ENCODE measurements at places on chromosomes 5 and 9.

- DNase-seq: no peak
Measured at GRCh38 chr5:39411985-39412384, 12.8 kb downstream of the DAB2 start.

DNA sequence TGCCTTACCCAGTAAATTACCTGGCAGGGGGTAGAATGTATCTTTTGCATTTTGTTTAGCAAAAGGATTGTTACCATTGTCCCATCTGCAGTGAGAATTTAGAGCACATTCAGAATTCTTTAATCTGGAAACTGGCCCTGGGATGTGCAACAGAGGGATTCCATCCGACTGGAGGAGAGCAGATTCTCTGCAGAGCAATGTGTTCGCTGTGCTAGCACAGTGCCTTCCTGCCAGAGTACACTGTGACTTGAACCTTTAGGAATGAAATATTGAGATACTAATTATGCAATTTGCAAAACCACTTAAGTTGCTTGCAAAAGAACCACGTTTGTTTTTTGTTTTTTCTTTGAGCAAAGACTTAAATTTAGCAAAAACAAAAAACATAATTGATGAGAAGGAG is 22.5 kb upstream of the DMRT1 start:
- no peak for DNase-seq

- DNase-seq: no peak
Measured at GRCh38 chr5:147391781-147392180, 118.1 kb downstream of the DPYSL3 start.

DNA sequence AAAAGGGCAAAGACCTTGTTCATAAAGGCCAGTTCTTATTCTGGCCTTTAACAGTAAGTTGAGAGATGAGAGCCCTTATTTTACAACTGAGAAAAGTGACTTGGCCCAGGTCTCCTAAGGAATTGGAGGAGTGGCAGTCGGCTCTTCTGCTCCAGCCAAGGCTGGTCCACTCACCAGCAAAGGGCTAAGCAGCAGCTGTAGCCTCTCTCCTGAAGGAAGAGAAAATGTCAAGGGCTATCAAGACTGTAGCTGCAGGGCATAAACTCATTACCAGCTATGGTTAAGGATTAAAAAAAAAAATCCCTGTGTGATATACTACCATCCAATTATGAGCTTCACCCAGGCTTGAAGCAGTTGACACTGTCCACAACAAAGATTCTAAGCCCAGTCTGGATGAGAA is 138.6 kb upstream of the RAD23B start:
- peak; percentile 81 for DNase-seq

DNA sequence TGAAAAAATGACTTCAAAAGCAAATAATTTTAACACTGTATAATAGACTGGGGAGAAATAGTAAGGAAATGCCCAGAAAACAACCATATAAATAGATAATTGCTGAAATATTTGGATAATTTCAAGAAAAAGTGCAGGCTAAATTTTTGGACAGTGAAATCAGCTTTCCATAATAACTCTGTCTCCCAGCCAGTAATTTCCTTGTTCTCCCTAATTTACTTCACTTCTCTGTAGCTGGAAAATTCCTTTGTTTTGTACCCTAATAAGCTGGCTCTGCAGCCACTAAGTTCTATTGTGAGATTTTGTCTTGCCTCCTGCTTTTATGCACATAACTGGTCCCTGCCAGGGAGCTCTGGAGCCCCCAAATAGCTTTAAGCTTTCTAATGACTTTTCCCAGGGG is 27.7 kb downstream of the PRDM6 start:
- DNase-seq: no peak

DNA sequence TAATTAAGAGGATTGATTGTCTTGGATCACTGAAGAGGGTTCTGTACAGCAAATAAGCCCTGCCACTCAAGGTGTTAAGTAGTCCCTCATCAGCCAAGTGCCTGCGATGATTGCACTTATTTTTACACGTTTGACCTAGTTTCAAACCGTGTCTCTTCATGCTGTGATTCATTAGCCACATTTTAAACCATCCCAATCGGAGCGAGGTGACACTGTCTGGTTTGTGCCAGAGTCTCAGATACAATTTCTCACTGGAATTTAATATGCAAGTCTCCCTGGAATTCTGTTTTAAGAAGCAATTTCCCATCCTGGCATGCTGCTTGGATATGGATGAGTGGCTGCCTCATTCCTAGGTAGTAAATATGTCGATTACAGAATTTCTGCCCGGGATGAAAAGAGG is 1.6 kb downstream of the INSYN2B start:
- DNase-seq: peak; percentile 64

- DNase-seq: no peak
Measured at GRCh38 chr9:2602704-2603116, 18.9 kb upstream of the VLDLR start.

- DNase-seq: no peak
Measured at GRCh38 chr5:142506756-142507155, 179.1 kb downstream of the FGF1 start.

DNA sequence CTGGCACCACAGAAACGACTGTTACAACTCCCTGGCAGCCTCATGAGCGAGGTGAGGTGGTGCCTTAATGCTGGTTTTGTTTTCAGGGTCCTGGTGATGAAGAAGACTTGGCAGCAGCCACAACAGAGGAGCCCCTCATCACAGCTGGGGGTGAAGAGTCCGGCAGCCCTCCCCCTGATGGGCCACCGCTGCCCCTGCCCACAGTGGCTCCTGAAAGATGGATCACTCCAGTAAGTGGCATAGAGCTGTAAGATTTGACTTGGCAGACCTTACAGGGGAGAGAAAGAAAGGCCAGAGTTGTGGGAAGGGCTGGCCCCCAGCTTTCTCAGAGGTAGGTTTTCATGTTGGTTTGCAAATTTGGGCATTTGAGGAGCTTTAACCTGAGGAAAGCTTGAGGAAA is 72.2 kb downstream of the COL15A1 start:
- no peak for DNase-seq

- DNase-seq: no peak
Measured at GRCh38 chr5:119388619-119389190, 32.9 kb downstream of the TNFAIP8 start.

GRCh38 chr5:13640270-13640669 is 304.2 kb downstream of the DNAH5 start:
- DNase-seq: no peak

GRCh38 chr9:88534456-88535225 is at the start of gene NXNL2:
TSS of gene NXNL2 (plus strand) at chr9:88535178. CDS start at chr9:88535435, 257 bp downstream.
- no peak for DNase-seq

GRCh38 chr9:131739133-131739958 is 530 bp downstream of the RAPGEF1 start:
- DNase-seq: no peak

GRCh38 chr5:8913522-8913921 is 632.4 kb downstream of the SEMA5A start:
- DNase-seq: no peak

- no peak for DNase-seq
Measured at GRCh38 chr5:69033690-69034089, 60.1 kb upstream of the SLC30A5 start.

DNA sequence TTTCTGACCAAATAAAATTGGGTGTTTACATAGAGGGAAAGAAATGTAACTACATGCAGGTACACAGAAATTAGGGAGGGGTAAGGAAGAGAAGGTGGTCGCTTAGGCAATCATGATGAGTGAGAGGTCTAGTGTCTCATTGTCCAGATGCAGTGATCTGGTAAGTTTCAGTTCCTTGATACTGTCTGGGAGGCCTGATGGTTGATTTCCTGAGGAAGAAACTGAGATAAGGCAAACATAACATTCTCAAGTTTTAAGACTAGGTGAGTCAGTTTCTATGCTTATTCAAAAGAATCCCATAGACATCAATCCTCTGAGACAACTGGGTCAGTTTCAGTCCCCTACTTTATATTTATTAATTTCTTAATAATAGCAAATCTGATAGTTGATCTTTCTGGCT is 843.3 kb upstream of the CDH10 start:
- DNase-seq: no peak

DNA sequence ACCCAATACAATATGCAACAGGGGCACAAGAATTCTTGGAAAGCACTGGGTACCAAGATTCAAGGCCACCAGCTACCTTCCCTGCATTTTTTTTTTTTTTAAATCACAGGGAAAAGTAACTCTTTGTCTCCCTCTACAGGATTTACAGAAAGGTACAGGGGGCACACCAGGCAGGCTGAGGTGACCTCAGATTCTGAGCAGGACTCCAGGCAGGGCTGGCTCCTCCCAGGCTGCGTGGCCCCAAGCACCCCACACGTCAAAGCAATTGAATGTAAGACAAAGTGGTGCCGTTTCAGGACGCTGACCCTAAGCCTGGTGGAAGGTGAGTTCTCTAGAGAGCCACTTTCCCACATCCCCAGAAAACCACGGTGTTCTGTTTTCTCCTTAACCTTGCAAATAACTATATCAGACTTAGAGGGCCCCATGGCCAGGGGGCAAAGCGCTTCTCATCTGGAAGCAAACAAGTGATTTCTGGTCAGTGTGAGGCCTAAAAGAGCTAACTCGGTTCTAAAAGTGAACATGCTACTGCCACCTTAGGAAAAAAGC is 222.6 kb downstream of the ROR2 start:
- no peak for DNase-seq

DNA sequence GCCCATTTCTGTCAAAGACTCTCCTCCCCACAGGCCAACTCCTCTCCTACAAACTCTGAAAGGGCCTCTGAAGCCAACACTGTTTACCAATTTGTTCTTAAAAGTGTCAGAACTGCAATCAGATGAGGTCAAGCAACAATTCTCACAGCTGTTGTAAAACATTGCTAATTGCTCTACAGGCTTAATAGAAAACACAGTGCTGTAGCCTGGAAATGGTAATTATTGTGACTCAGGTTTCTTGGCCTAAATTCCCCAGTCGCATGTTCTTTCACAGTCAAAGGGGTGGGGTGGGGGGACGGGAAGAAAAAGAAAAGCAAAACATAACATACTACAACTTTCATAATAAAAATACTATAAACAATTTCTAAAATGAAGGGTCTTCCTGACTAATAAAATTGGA is 343.2 kb downstream of the DMAC1 start:
- DNase-seq: no peak

GRCh38 chr5:107196500-107197059 is 474.2 kb downstream of the EFNA5 start:
- no peak for DNase-seq

- DNase-seq: no peak
Measured at GRCh38 chr9:6226696-6227095, 11.1 kb downstream of the IL33 start.

GRCh38 chr9:125890826-125891225 is 143.7 kb downstream of the PBX3 start:
- DNase-seq: no peak

DNA sequence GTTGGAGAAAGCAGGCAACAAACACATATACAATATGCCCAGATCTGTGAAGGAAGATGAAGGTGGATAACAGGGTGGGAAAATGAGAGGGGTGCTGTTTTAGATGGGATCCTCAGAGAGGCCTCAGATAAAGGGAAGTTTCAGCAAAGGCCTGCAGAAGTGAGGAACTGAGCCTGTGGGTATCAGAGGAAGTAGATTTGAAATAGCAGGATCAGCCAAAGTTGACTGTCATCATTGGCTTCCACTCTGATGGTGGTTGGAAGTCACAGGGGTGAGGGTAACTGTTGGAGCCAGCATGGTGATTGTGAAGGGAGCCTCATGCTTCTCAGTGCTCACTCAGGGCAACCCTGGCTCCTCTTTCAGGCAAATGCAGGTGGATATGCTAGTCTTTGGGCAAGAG is 607.2 kb upstream of the CLINT1 start:
- DNase-seq: no peak

Measured in NCI-H524 treated with DMSO at 0.1 percent for 48 hours (cell line).